NCI-H1105 treated with DMSO at 0.1 percent for 48 hours (cell line): ENCODE measurements at places on chromosomes 1 and 21.

DNA sequence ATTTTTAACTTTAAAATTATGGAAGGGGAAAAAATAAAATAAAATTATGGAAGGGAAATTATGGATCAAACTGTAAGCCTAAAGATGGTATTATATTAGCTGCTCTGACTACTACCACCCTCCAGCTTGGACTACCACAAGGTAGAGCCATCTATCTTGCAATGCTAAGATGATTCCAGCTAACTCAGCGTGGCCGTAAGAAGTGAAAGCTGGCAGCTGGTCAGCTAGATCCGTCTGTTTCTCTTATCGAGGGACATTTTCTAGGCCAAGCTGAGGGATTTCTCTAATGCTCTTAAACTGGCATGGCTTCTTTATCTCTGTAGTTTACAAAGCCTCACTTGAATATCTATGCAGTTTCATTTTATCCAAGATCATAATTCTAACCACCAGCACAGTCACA is 31.5 kb downstream of the LYST start:
- no peak for DNase-seq

DNA sequence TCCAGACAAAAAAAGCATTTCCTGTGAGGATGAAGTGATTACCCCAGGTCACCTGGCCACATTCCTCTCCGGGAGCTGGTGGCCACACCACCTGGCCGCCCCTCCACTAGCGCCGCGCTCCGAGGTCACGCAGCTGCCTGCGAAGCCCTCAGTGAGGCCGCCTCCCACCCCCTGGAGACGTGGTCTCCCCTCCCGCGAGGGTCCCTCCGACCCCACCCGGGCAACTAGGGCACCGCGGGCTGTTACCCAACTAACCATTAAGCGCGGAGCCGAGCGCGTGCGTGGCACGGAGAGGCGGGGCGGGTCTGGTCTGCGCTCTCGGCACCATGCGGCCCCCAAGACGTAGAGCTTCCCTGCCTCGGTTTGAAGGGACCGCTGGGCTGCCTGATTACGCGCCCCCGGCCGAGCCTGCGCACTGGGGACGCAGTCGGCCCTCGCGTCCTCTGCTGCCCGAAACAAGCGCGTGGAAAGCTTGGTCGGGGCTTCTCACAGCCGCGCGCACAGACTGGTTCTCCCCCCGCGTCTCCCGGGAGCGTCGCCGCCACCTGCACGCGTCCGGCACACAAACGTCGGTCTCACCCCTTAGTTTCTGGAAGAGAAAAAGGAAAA is 106.5 kb downstream of the SLC16A1 start:
- DNase-seq, result peak; percentile 22

DNA sequence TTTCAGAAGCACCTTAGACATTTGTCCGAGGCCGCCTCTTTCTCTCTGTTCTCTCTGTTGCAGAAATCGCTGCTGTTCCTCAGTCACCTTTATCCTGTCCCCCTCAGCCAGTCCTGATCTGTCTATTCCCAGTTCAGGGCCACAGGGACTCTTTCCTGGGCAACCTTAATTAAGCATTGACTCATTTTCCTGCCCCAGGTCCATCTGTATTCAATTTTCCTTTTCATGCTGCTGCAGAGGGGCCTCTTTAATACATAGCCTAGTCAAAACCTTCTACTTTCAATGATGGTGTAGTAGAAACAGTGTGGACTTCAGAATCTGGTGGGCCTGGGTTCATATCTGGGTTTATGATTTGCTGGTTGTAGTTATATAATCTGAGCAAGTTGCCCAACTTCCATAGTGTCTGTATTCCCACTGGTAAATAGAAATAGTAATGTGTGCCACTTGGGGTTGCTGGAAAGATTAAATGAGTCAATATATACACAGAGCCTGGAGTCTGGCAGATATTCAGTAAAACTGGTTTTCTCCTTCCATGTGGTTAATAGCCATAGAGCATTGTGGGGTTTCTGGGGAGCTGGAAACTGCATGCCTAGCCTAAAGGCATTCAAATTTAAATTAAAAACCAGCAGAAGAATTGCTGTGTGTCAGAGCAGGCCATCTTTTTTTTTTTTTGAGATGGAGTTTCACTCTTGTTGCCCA is 4.5 kb downstream of the TRAF5 start:
- DNase-seq, result no peak

DNA sequence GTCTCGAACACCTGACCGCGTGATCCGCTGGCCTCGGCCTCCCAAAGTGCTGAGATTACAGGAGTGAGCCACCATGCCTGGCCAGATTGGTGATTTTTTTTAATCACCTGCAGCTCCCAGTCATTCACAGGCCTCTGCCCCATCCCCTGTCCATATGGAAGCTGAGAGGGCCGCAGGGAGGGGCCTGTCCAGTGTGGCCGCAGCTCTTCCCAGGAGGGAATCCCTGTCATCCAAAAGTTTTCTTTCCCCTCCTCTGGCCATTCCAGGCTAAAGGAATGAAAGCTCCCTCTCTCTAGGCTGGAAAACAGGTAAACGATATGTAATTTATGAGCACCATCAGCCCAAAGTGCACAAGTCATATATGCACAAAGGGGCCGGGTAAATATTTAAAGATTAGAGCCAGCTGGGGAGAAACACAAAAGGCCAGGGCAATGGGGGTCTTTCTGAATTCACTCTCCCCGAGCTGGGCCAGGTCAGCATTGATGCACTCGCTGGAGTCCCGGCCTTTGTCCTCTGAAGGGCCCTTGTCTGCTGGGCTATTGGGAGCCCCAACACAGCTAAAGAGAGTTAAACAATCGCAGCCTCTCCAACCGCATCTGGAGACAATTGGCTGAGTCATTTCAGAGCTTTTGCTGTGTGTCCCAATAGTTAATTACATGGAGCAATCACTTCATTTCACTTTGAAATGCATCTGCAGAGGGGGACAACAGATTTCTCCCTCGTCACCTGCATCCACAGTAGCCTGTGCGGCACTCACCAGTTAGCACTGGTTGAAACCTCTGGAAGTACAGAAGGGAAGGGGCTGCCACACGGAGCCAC is 3.8 kb upstream of the HES3 start:
- peak; percentile 18 for DNase-seq

DNA sequence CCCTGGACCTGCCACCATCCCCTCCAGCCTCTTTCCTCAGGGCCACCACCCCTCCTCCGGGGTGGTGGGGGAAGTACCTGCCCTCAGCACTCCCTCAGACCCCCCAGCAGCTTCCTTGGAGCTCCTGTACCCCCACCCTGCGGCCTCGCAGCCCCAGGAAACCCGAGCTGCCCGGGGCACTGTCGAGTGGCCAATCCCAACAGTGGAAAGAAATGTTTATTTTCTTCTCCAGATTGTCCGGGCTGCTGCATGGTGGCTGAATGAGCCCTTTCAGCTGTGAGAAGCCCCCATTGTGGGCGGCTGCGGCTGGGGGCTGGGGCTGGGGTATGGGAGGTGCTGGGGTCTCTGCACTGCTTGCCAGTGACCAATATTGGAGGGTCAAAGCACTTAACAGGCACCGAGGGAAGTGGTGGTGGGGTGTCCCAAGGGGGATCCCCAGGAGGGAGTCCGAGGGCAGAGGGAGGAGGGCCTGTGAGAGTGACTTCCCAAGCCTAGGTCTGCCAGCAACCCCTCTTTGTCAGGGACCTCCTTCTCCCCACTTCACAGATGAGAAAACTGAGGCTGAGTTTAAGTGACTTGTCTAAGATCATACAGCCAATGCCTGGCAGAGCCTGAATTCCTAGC is 25.2 kb downstream of the RUNX3 start:
- DNase-seq, result no peak

- no peak for DNase-seq
Measured at GRCh38 chr1:93965256-93965655, 56.0 kb upstream of the GCLM start.

DNA sequence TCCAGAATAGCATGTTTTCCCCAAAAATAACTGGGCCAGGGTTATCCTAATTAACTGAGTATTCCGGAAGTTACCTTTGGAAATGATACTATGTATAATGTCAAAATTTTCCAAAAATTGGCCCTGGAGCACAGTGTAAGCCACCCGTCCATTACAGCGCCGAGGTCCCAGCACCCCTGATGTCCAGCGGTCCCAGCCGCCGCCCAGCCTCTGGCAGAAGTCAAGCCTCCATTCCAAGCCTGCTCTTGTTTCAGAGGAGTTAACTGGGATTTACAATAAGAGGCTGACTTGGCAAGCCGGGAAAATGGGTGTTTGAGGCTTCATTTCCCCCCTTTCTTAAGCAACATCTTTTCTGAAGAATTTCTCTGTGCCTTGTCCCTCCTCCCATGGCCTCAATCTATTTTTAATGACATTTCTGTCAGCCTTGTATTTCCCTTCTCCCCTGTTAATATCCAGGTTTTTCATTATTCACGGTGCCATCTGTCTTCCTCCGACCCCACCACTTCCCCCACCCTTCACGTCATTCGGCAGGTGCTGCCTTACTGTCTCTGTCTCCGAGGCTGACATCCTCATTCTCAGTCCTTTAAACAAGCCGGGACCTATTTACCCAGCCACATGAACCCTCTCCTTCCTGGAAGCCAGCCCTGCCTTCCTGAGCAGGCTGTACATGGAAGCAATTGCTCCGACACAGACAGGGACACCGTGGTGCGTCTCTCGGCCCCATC is 490.9 kb downstream of the NPHP4 start:
- no peak for DNase-seq

DNA sequence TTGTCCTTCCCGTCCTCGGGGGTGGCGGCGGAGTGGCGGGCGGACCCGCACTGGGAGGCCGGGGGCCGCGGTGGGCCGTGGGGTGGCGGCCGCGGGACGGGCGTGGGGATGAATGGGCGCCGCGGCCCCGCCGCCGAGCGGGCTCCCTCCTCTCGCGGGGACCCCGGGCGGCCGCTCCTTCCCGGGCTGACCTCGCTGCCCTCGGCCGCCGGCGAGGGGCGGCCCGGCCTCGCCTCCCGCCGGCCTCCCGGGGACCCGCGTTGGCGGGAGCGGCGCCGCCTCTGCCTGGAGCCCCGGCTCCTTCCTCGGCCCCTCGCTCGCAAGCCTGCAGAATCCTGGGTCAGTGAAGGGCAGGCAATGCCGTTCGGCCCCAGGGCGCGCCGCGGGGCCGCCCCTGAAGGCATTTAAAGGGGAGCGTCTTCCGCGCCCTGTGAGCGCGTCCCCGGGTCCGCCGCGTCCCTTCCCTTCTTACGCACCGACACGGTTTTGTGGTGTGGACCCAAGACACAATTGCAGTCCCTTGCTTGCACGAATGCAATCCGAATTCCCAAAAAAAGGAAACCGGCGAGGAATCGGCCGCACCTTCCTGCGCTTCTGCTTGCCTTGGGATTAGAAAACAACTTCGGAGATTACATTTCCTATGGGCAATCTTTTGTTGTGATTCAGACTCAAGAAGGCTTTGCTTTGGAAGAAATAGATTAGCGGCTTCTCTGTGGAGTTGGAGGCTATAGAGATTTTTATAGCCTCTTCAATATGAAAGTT is 776 bp downstream of the ITSN1 start:
- no peak for DNase-seq

- DNase-seq, result no peak
Measured at GRCh38 chr1:205677167-205677566, 3.1 kb downstream of the SLC45A3 start.

DNA sequence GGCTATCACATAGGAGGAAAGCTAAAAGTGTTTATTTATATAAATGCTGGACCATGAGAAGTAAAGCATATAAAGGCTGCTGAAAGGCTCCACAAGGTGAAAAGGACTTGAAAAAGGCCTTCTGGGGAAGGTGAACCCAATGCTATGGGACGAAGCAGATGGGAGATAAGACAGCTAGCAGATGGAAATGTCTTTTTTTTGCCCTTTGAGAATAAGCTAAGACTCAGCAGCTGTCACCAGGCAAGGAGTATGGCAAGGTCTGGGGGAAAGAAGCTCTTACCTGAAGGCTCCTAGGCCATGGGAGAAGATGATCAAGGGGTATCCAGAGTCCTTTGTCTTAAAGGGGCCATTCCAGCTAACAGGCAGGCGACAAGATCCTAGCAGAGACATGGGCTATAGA is 9.9 kb downstream of the PAFAH2 start:
- no peak for DNase-seq

GRCh38 chr1:155864393-155864792 is 5.0 kb downstream of the SYT11 start:
- no peak for DNase-seq

DNA sequence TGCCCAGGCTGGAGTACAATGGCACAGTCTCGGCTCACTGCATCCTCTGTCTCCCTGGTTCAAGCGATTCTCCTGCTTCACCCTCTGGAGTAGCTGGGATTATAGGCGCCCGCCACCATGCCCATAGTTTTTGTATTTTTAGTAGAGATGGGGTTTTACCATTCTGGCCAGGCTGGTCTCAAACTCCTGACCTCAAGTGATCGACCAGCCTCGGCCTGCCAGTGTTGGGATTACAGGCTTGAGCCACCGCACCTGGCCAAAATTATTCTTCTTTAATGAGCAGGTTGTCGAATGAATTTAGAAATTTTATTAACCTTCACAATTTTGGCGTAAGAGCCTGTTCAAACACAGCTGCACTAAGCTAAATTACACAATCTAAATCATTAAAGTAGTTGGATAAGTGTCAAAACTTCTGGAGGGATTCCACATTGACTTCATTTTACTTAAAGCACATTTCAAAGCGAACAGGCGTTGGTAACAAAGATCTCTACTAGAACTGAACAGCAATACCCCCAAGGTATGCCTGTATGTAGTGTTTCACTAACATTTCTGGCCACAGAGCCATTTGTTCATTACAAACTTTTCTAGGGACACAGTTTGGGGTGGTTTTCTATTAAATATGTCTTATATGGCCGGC is 5.2 kb upstream of the CTH start:
- peak; percentile 17 for DNase-seq

DNA sequence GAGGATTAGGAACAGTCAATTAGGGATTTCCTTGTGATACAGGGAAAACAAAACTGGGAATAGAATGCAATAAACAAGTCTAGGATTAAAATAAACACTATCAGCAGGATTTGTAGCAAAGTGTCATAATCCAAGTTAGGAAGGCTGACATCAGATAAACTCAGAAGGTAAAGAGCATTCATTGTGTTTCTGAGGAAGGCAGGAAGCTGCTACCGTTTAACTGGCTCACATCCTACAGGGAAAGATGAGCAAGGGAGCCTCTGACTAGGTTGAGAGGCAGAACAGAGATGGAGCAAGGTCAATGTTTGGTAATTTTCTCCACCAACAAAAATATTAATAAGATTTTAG is 124.7 kb downstream of the POU2F1 start:
- DNase-seq, result no peak

DNA sequence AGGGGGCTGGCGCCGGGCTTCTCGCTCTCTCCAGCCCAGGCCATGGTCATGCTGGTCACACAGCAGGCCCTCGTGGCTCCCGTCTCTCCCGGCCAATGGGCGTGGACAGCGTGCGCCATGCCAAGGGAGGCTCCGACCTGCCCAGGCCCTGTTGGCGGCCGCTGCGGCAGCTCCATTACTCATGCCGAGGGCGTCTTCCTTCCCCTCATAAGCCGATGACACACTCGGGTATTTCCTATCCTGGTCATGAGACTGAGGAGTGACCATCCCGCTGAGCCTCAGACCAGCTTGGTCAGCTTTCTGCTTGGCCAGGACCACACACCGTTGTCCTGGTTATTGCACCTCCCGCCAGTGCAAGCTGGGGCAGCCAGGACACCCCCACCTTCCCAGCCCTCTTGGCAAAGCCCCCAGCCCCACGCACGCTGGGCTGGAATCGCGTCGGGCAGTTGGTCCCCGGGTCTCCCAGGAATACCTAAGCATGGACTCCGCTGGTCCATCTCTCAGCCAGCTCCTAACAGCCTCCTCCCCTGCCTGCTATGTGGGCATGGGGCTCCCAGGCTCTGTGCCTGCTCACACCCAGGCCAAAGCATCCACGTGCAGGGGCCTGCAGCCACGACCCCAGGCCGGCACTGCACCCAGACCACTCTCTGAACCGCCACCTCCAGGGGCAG is 49.8 kb downstream of the ARHGEF16 start:
- DNase-seq, result no peak

GRCh38 chr1:42380586-42381279 is at the start of gene RIMKLA:
RIMKLA (plus strand) TSS chr1:42380792; CDS start chr1:42380935, 143 bp downstream.
- DNase-seq, result peak; percentile 85
